ENCODE measurements at places on chromosomes 6 and 20.

DNA sequence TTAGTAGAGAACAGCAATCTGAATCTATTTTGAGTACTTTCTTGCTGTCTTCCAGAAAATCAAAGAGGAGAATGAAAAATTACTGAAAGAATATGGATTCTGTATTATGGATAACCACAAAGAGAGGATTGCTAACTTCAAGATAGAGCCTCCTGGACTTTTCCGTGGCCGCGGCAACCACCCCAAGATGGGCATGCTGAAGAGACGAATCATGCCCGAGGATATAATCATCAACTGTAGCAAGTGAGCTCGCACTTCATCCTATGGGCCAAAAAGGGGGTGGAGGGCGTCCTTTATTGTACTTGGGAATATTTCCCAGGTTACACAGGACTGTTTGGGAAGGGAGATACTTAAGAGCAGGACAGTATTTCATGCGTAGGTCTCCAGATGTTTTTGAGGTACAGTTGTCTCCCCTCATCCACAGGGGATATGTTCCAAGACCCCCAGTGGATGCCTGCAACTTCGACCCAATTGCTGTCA lies 37.3 kb upstream of the PLCG1 start:
- DNase-seq = no peak

DNA sequence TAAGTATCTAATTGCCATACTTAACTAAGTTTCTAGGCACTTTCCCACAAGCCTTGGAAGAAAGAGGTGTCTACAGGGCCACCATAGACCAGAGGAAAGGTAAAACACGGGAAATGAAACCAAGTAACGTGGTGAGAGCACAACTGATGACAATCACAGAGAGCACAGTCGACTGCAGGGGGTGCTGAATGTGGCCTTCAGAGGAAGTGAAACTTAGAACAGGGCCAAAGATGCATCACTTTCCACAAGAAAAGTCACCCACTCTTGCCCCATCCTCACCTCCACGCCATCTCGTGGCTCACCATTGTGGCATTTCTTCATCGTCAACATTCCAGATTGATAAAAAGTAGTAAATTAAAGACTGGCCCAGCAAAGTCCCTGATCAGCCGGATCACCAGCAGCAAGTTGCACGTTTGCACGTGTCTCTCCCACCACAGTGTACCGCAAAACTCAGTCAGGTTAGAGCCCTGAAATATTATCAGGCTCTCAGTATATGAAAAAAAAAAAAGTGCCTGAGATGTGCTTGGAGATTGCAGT lies 31.4 kb downstream of the HIVEP2 start:
- DNase-seq = no peak

- no peak for DNase-seq
Measured at GRCh38 chr6:113805811-113806495, 51.2 kb upstream of the MARCKS start.

GRCh38 chr20:52031563-52032303 lies 159.8 kb downstream of the ZFP64 start:
- peak; percentile 69 for DNase-seq

DNA sequence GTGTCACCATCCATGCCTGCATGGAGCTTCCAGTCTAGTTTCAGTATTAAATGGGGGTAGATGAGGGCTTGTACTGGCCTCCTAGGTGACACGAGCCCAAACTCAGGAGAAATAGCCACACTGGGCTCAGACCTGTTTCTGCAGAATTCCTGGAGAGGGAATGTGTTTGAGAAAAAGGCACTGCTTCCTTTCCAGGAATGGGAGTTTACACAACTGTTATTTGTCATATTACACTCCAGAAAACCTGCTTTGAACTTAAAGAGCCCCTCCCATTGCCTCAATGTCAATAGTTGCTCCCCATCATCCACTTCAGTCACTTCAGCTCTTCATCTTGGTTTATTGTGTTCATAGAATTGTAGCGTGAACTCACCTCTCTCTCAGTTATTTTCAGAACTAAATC lies 151.5 kb downstream of the CFAP61 start:
- no peak for DNase-seq

DNA sequence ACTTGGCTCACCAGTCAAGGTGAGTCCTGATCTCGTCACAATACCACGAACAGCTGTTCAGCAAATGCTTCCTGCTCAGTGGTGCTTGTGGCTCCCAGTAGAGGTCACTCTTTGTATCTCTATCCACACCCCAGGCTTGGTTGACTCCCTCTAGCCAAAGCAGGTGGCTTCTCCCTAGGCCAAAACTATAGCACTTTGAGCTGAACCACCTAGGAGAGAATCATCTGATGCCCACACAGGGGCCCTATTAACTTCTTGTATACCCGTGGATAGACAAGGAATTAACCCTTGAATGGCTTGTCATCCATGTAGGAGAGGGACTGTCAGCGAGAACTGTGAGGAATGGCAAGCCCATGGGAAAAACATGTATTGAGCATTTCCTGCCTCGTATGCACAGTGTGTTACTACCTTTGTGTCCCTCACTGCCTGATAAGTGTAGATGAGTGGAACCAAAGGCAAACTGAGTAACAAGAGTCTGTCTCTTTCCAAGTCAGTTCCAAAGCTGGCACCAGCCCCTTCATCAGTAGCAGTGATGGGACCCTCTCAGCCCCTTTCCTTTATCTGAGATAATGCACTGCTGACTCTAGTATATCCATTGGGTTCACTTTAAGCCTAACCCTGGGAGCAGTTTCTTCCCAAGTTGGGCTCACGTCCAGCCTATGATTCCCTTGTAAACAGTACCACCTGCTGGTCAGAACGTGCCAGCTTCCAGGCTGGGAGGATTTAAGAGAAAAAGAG lies 42.5 kb downstream of the EIF2S2 start:
- DNase-seq = peak; percentile 90

DNA sequence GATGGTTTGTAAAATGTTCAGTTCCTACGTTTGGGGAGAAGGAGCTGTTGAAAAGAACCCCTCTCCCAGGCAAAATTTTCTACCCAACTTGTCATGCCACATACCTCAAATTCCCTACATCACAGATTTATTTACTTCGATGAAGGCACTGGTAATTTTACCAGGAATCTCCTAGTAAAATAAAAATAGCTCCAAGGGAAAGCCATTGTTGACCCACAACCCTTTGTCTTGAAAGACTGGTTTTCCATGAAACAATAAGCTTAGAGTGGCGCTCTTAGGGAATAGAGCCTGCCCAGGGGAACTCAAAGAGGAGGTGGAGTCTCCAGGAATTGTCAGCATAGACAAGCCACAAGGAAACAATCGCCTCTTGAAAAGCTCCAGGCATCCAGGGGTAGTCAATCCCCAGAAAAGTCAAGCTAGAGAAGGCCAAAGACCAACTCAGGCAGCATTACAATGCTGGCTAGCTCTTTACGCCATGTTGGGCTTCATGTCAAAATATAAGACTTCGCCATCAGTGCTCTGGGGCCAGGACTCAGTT lies 99.2 kb upstream of the RREB1 start:
- DNase-seq = no peak

- peak; percentile 75 for DNase-seq
Measured at GRCh38 chr6:32883789-32884188, 29.8 kb downstream of the PSMB9 start.

DNA sequence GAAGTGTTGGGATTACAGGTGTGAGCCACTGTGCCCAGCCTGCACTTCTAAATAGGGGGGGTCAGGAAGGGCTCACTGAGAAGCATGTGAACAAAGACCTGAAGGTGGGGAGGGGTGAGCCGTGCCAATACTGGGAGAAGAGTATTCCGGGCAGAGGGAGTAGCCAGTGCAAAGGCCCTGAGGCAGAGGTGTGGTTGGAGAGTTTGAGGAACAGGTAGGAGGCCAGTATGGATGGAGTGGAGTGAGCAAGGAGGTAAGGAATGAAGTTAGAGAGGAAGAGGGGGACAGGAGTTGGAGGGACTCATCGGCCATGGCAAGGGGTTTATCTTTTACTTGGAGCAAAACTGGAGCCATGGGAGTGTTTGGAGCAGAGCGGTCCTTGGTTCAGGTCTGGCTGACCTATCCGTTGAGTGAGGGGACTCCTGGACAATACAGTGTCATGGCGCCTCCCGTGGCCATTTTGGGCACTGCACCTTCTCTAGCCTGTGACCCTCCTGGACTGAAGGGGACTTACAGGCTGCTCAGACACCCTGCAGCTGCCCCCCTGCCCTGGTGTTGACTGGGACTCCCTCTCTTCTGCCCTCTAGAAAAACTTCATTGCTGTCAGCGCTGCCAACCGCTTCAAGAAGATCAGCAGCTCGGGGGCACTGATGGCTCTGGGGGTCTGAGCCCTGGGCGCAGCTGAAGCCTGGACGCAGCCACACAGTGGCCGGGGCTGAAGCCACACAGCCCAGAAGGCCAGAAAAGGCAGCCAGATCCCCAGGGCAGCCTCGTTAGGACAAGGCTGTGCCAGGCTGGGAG lies 12.1 kb downstream of the FOXS1 start:
- peak; percentile 61 for DNase-seq

DNA sequence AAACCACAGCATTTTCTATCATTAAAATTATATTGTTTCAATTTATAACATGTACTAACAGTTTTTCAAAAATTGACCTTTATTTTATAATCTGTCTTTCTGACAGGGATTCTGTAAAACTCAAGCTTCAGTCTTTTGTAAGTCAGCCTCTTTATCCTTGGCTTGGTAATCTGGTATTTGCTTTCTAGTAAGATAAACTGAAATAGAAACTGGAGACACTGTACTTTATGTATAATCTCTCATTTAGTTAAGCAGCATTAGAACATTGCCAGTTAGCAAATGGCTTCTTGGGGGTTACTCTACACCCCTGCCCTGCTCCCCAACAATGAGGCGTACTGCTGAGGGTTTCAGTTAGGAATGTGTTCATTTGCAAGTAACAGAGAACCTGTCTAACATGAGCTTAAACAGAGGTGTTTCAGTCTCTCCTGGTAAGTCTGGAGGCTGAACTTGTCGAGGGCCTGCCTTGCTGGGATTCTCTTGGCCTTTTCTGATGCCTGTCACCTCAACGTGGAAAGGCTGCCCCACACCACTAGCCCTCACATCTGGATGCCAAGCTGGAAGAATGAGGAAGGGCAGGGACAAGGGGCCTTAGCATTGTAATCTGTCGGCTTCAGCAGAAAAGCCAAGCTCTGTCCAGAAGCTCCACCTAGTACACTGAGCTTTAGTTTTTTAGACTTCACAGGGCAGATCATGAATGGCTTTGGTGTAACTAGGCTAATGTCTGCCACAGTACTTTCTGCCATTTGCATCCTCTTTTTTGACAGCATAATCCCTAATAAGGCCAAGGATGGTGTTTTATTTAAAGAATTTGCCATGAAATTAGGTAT lies 34.8 kb downstream of the SH3BGRL2 start:
- no peak for DNase-seq

DNA sequence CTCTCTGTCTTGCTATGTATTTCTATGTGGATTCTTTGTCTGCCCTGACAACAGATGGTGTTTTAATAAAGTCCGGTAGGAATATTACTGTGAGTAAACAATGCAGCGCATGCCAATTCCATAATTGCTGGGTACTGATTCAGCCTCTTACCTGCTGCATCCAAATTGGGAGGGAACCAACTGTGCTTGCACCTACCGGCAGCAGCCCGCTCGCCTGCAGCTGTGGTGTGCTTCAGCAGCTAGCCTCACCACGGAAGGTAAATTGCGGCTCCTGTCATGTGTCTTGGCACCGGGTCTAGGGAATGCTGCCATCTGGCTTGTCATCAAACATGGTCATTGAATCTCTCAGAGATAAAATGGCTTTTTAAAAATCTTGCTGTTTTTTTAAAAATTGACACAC lies 704.8 kb upstream of the SLC35B3 start:
- DNase-seq = peak; percentile 44

GRCh38 chr20:25259788-25260254 lies 11.9 kb downstream of the PYGB start:
- DNase-seq = no peak

GRCh38 chr20:53513168-53513488 lies 80.5 kb downstream of the ZNF217 start:
- DNase-seq = no peak

DNA sequence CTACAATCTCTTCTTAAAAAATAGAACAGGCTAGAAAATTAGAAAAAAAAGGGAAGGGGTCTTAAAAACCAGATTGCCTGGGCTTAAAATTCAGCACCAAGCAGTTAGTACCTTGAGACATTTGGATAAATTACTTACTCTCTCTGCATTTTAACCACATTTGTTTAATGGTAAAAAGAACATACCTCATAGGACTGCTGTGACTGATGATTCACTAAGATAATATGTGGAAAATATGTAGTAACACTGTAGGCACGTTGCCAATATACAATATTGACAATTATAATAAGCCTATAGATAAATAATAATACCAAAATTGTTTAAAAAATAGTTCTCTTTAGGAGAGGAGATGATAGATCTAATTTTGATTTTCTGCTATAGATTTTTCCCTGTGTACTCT lies 750.4 kb downstream of the TENT5A start:
- peak; percentile 17 for DNase-seq

All from adipocyte (in vitro differentiated cells).